ENCODE measurements at places on chromosomes 5 and 9.

DNA sequence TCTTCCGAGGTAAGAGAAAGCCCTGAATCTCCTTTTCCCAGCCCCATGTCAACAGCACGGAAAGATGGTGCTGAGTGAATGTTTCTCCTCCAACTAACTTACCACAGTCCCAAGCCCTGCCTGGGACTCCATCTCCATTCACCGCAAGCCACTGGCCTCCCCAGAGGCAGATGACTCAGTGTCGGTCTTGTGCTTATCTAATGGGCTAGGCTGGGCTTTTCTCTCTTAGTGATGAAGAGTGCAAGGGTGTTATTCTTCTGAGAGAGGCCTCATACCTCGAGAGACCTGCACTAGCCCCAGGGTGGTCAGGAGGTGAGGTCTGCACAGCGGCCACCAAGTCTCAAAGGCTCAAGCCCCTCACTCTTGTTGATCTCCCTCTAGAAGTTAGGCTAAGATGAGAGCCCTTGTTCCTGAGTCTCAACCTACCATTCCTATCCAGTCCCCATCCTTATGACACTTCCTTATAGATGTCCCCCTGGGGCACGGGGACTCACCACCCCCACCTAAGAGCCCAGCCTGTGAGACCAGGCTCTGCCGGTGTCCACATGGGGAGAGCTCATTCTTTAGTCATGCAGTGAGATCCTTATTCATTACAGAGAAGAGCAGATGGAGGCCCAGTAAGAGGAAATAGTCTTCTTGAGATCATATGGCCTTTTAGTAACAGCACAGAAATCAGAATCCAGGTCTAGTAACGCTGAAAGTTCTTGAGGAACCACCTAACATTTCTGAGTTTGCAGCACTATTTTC lies 127.0 kb downstream of the SAXO1 start:
- no peak for DNase-seq

- no peak for DNase-seq
These were observed 40.6 kb downstream of the HACD4 start for GRCh38 chr9:20990867-20991266.

- no peak for DNase-seq
These were observed 60.2 kb upstream of the SLC25A51 start for GRCh38 chr9:37963936-37964739.

GRCh38 chr5:93438124-93438523 lies 142.9 kb downstream of the NR2F1-AS1 start:
- no peak for DNase-seq

- DNase-seq: no peak
These were observed 2.1 kb downstream of the UCK1 start for GRCh38 chr9:131528886-131529505.

- no peak for DNase-seq
These were observed 13.5 kb upstream of the MAMDC2 start for GRCh38 chr9:70030156-70030555.

DNA sequence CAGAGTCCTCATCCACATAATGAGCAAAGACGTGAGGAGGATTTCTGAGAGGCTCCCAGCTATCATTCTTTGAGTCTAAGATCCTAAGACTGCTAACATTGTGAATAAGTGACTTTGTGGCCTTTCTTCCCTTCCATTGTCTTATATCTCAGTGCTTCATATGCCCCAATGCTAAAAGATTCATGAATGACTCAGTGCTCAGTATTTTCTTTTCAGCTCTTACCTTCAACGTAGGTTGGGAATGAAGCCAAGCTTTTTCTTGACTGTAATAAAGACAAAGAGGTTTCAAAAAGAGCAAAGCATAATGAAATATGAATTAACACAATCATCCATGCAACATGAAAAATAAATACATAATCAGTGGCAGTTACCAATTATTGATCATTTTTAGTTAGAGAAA lies 146.4 kb downstream of the ENTREP1 start:
- no peak for DNase-seq

GRCh38 chr9:80804873-80805272 lies 884.5 kb downstream of the TLE1 start:
- DNase-seq: no peak

- DNase-seq: no peak
These were observed 3.7 kb upstream of the ENTPD2 start for GRCh38 chr9:137057545-137057944.

DNA sequence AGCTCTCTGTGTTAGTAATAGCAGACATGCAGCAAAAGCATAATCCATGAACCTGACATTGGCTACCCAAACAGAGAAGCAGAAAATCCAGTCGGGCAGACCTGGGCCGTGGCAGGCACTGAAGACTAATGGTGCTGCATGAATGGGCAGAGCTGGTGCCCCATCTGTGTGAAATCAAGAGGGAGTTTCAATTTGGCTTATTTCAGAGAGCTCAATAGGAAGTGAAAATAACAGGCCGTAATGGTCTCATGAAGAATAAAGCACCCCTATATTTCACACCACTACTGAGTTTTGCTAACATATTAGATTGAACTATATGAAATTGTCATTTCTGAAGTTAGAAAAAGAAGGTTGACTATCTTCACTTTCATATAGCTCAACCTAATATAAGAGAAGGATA lies 149.7 kb downstream of the ENC1 start:
- no peak for DNase-seq

GRCh38 chr5:149807176-149807575 lies 77.1 kb downstream of the PPARGC1B start:
- no peak for DNase-seq

DNA sequence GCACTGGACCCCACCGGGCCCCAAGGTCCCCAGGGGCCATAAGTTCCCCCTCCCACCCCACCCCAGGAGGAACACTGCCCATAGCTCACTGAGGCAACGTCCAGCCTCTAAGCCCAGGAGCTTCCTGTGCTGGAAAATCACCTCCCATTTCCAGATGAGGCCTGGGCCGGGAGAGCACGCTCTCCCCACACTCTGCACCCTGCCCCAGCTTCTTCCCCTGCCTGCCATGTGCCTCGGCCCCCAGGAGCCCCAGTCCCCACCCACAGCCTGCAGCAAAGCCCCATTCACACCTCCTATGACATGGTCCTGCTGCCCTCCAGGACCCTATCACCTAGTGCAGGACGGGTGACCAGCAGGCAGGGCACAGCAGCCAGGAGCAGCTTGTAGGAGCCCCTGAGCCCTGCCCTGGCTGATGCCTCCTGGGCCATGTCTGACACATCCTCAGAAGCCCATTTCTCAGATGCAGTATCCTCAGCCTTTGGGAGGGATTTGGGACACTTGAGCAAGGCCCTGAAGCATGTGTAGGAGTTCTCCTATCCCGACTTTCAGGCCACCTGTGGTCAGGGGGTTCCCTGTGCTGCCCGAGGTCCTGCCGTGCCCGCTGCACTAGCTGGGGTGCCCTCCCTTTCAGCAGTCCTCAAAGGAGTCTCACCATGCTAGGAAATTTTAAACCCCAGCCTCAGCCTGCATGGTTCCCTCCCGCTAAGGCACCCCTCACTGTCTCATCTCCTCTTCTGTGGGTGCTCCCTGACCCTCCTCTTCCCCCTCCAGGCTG lies 119.4 kb upstream of the FOXD4L5 start:
- no peak for DNase-seq

- DNase-seq: no peak
These were observed 19.9 kb downstream of the ABLIM3 start for GRCh38 chr5:149161026-149161687.

GRCh38 chr5:58818465-58818864 lies 235.6 kb downstream of the RAB3C start:
- DNase-seq: no peak

DNA sequence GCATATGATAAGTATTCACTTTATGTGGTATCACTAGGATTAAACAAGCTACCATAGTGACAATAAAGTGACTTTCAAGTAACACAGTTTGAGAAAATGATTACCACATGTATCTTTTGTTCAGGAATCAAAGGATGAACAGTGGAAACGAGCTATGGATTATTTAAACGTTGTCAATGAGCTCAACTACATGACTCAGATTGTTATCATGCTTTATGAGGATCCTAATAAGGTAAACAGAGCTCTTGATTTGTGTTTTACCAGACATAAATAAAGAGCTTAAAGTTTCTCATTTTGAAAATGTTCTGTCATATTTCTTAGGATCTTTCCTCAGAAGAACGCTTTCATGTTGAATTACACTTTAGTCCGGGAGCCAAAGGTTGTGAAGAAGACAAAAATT lies 57.4 kb downstream of the PPIP5K2 start:
- no peak for DNase-seq

- no peak for DNase-seq
These were observed 41.5 kb downstream of the DMRT1 start for GRCh38 chr9:883011-883410.

- DNase-seq: no peak
These were observed 5.8 kb downstream of the SPATA31E1 start for GRCh38 chr9:87888501-87888900.

DNA sequence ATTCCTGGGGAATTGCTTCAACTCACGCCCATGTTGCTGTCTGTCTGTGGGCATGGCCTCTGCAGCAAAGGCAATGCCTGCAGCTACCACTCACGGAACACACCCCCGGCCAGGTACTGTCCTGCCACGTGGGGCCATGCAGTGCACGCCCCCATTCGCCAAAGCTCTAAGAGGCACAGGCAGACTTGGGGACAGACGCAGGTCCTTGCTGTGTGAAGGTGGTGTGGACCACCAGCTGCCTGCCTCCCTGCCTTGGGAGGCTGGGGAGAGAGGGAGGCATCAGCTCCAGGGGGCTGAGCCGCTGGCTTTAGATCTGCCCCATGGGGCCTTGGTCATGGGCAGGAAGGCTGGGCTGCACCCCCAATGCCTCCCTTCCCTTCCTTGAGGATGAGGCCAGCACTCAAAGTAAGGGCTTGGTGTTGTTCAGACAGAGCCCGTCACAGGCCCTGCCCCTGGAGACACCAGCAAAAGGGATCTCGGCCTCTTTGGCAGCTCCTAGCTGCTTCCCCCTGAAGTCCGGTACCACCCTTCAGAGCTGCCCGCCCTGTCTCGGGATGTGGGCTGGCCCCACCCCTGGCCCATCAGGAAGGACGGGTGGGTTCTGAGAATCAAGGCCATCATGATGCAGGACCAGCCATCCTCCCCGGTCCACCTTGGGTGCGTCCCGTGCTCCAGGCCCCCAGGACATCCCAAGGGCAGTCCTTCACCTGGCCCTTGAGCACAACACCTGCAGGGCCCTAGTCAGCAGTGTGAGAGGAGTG lies 2.3 kb downstream of the GRIN1 start:
- DNase-seq: no peak

DNA sequence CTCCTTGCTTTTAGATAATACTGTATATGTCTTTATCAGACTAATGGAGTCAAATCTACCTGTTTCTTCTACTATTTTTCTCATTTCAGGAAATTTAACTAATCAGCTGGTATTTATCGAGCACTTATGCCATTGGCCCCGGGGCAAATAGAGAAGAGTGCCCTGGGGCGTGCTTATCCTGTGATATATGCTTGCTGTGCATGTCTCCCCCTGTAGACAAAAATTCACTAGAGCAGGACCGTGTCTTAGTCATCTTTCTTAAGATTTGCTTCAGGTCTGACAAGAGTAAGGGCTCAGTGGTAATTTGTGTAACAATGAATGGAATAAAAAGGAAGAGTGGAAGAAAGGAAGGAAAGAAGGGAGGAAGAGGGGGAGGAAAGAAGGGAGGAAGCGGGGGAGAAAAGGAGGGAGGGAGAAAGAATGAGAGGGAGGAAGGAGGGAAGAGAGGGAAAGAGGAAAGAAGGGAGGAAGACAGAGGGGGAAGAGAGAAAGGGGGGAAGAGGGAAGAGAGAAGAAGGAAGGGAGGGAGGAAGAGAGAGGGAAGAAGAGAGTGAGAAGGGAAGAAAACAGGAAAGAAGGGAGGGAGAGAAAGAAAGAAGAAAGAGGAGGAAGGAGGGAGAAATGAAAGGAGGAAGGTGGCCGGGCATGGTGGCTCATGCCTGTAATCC lies 295.7 kb upstream of the PANK3 start:
- DNase-seq: no peak

- DNase-seq: no peak
These were observed 70.9 kb downstream of the PTTG1 start for GRCh38 chr5:160492565-160492964.

DNA sequence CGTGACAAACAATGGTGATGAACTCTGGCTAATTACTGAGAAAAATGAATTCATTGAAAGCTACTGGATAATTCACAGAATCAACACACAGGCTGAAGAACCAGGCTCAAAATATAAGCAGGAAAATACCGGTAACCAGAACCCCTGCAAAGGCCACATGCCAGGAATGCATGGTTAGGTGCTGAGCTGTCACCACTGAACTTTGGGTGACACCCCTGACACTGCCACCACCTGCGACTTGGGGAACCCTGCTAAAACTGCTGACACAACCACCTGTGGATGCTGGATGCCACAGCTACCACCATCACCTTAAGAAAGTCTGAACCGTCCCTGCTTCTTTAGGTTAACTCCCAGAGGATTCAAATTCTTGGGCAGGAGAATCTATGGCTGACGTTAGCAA lies 72.0 kb upstream of the NR4A3 start:
- DNase-seq: no peak

DNA sequence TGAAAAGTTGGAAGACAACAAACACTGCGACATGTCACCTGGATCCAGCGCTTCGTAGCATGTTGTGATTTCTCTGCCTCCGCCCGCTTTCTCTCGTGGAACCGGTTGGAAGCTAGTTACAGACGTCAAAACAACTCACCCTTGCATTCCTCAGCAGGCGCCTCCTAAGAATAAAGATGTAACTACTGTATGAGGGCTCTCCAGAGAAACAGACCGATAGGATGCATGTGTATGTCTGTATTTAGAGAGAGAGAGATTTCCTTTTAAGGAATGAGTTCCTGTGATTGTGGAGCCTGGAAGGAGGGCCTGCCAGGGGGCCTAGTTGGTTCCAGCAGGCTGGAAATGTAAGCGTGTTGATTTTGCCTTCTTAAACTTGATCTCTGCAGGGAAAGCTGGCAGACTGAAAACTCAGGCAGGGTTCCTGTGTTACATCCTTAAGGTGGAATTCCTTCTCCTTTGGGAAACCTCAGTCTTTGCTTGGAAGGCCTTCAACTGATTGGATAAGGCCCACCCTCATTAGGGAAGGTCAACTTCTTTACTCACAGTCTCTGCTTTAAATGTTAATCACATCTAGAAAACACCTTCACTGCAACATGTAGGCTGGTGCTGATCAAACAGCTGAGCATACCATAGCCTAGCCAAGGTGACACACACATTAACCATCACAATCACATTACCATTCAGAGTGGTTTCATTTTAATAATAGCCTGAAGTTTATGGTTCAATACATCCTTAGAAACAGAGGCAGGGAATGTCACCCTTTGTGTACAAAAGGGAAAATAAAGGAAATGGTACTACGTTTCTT lies 163.8 kb downstream of the SYK start:
- DNase-seq: no peak

- no peak for DNase-seq
These were observed 41.6 kb upstream of the FBN2 start for GRCh38 chr5:128579639-128580038.

DNA sequence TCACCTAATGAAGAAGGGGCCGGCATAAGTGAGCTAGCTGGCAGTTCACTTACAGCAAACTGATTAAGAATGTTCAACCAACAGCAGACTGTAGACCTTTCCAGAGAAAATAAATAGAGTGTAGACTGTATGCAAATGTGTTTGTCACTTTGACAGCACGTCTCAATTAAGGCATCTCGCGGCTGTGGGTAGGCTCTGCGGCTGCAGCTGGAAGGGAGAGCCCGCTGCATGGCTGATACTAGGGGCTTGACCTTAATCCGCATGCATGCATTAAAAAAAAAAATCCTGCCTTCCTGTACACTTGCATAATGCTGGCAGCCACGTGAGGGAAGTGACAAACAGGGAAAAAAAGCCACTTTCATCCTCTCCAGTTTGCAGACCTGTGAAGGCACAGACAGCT lies 82.3 kb downstream of the CRB2 start:
- no peak for DNase-seq

Data from stimulated activated CD4-positive, alpha-beta T cell treated with anti-CD3 and anti-CD28 coated beads, Interleukin-1b, Interleukin-23, amount 100 ng/mL, for 1 hour (primary cell).